ENCODE measurements at places on chromosomes 12 and 14.

DNA sequence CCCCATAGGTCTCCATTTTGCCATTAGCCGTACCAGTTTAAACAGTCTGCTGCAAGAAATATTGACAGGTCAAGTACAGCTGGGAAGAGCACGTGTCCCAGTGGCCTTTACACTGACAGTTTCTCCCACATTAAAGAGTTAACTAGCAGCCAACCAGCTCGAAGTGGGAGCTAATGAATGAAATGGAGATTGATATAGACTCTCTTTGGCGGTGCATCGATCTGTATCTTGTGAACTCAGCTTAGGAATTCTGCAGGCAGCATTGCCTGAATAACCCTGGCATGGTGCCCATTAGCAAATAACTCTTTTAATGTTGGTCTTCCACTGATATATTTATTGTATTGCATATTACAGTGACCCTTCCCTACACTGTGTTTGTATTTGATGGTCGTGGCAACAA lies 319.4 kb downstream of the EGLN3 start:
- DNase-seq: no peak

- no peak for DNase-seq
Observed at GRCh38 chr12:95141310-95141709, 67.9 kb upstream of the NR2C1 start.

DNA sequence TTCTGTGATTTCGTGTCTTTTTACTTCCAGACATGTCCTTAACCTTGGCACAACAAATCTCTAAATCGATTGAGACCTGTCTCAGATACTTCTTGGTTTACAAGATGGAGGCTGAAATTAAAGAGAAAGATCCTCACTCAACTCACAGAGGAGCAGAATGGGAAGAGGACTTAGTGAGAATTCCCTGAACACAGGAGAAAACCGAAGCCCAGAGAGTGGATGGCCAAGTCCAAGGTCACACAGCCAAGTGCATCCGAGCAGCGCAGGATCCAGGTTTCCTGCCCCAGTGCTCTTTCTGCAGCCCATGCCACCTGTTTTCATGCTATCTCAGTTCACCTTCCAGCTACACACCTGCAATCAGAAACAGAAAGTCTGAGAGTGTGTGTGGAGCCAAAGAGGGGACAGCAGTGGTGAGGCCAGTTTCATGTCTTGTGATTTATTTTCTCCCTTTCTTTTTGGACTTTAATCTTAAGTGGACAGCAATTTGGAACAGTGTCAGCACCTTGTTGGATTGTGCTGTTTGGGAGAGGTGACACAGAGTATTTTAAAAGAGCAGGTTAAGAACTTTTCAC lies 22.9 kb upstream of the TCL1B start:
- DNase-seq: no peak

GRCh38 chr12:132375747-132376463 lies 46.5 kb upstream of the GALNT9 start:
- no peak for DNase-seq

- no peak for DNase-seq
Observed at GRCh38 chr12:68962877-68963855, 30.2 kb upstream of the CPM start.

DNA sequence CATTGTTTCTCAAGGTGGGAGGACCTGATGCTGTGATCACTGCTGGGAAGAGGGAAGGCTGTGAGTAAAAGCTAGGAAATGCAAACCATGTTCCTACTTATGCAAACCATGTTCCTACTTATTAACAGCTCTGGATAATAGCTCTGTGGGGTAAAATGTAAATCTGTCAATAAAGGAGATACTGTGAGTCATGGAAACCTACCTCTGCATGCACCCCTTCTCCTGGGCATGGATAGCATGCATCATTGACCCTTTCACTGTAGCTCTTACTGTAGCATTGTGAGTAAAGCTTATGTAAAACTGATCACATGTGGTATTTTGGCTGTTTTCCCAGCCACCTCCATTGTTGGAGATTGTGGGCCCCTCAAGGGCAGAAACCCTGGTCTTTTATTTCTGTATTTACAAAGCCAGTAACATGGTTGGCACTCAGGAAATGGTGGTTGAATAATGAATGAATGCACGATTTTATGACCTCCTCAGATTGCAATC lies 253.7 kb downstream of the GRIN2B start:
- no peak for DNase-seq

- no peak for DNase-seq
Observed at GRCh38 chr14:35399083-35399937, 5.2 kb downstream of the NFKBIA start.

DNA sequence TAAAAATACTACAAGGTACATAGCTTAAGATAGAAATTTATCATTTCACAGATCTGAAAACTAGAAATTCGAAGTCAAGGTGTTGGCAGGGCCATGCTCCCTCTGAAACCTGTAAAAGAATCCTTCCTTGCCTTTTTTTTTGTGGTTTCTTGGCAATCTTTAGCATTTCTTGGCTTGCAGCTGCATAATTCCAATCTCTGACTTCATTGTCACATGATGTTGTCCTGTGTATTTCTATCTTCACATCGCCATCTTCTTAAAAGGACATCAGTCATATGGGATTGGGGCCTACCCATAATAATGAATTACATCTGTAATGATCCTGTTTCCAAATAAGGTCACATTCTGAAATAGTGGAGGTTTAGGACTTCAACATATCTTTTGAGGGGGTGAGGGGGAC lies 250.4 kb downstream of the TMTC2 start:
- no peak for DNase-seq

DNA sequence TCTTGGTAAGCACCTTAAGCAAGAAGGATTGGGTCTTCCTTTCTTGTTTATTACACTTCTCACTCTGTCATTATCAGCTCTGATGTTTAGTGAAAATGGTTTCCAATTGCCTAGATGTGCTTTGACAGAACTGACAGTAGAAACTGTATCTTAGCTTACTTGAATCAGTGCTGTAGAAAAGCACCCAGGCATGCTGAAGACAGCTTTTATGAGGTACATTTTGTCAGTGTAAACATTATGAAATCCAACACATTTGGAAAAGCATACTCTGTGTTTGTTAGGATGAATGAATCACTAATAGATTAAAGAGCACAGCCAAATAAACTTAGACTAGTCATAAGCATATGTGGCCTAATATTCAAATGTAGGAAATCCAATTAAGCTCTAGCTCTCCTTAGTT lies 290.2 kb upstream of the NPAS3 start:
- no peak for DNase-seq

GRCh38 chr12:49748306-49748705 lies 6.9 kb downstream of the TMBIM6 start:
- no peak for DNase-seq

- no peak for DNase-seq
Observed at GRCh38 chr12:66059666-66060065, 70.9 kb downstream of the LLPH start.

DNA sequence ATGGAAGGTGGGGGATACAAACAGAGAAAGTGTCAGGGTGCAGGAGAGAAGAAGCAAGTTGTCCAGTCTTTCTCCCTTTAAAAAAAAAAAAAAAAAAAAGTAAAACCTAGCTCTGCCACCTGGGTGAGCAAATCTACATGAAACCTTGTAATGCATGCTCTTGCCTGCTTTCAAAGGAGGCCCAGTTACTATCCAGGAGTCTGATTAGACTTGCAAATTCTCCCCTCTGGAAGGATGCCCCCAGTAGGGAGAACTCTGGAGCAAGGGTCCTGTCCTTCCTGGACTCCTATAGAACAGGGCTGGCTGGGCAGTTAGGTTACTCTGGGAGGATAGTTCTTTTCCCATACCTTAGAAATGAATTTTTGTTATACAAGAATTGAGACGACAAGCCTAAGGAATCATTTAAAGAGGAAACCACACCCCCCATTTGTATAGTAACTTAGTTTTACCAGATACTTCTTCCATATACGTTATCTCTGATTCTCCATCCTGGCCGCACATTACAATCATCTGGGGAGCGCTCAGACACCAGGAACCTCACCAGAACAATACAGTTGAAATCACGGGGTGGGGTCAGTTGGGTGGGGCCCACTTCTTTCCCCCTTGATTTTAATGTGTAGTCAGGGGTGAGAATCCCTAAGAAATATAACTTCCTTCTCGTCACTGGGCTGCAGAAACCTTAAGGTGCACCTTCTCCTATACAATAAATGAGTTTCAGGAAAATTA lies 30.5 kb downstream of the RAB35 start:
- DNase-seq: no peak

DNA sequence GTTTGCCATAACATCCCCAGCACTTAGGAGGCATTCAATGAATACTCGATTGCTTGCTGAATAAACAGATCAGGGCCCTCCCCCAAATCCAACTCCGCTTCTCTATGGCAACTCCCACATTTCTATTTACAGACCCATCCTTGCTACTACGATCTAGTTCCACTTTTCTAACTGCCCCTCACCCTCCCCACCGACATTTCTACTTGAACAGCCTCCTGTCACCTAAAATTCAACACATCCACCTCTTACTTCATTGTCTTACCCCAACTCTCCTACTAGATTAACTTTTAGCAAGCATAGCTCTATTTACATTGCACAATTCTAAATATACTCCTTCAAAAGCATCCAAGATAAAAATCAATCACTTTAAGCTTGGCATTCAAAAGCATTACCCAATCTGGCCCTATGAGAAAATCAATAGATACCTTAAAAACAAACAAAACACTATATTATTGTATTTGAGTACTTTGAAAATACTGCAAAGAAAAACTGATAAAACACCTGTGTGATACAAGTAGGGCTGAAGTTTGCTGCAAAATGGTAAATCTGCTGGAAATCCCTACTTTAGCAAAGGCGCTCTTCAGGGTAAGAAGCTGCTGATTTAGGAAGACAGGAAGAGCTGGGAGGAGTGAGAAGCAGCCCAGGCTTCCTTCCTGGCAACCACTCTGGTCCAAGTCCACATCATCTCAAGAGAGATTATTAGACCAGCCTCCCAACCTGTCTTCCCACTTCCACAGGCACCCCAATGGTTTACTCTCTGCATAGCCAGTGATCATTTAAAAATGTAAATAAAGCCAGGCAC lies 96.4 kb downstream of the HECTD4 start:
- no peak for DNase-seq

DNA sequence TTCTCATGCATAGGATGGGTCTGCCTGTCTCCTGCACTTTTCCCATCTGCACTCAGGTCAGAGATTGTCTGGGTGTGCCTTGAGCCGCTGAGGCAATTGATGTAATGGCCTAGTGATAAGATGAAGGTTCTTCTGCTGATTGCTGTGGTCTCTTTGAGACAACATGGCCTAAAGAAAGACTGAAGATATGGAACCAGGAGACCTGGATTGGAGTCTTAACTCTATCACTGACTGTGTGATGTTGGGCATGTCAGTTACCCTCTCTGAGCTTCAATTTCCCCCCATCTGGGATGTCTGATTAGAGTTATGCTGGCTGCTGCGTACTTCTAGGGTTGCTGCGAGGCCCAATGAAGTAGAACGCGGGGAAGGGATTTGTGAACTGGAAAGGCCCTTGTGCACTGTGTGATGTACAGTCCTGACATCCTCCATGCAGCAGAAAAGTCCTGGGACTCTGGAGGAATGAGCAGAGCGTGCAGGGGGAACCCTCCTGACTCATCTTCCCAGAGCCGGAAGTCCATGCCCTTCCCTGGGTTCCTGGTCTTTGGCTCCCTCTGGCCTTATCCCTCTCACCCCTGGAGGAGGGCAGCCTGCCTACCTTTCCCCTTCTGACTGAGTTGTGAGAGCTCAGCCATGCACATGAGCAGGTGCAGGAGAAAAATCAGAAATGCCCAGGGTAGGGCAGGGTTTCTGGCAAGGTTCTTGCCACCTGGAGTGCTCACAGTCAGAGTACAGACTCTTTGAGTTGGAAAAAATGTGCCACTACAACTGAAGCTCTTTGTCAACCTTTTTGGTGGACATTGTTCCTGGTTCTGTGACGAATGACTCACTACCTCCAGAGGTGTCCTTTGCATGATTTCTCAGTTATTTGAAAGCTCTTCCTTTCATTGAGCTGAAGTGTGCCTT lies 21.1 kb downstream of the PLEKHD1 start:
- no peak for DNase-seq

DNA sequence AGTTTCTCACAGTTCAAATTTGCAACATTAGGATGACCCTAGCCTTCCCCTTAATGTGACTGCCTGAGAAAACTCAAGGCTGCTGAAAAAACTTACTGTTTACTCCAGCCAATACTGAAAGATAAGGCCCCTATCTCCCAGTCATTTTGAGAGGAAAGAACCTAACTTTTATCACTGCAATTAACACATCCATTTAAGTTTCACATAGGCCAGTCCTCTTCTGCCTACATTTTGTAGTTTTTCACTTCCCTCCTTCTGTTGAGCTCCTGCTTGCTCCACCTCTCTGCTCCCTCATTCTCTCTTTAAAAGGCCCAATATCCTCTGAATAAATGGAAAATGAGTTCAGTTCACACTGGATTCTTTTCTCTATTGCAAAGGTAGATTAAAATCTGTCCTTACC lies 1996.2 kb upstream of the FLRT2 start:
- no peak for DNase-seq

DNA sequence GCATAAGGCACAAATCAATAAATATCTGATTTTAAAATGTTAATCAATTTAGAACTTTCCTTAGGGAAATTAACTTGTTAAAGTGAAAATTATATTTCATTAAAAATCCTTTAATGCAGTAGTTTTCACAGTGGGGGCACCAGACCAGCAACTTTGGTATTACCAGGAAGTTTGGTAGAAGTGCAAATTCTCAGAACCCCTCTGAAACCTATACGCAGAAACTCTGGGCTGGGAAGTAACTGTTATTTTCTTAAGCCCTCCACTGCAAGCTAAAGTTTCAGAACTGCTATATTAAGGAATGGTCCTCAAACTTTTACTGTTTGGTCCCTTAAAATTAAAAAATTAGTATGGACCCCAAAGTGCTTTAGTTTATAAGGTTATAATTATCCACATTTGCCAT lies 35.7 kb downstream of the GNPTAB start:
- no peak for DNase-seq

- no peak for DNase-seq
Observed at GRCh38 chr14:102491786-102492530, 17.6 kb downstream of the ANKRD9 start.

DNA sequence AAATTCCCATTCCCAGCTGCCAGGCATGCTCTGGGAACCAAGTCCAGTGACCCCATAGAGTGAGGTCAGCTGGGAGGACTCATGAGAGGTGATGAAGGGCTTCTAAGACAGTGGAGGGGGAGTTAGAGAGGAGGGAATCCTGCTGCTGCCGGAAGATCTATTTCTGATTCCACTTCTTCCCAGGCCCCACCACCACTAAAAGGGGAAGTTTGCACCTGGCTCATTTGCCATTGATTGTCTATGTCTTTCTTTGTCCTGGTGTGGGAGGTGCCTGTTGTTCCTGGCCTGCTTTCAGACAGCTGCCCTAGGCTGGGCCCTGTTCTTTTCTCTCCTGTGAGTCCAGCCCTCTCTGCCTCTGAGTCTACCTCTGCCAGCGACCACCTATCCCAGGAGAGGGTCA lies 3.0 kb upstream of the KRT6A start:
- DNase-seq: no peak
